ENCODE measurements at places on chromosomes 1 and 21.

- no peak for DNase-seq
These were observed 428.0 kb upstream of the CAMK1G start for GRCh38 chr1:209155546-209155945.

GRCh38 chr1:37999430-38000232 is 5.7 kb downstream of the FHL3 start:
- DNase-seq: no peak

- DNase-seq: no peak
These were observed 290.4 kb downstream of the KCNT2 start for GRCh38 chr1:196317535-196318522.

GRCh38 chr1:198264282-198264681 is 107.5 kb downstream of the NEK7 start:
- no peak for DNase-seq

GRCh38 chr21:37364722-37365121 is 1.9 kb upstream of the DYRK1A start:
- DNase-seq: no peak

DNA sequence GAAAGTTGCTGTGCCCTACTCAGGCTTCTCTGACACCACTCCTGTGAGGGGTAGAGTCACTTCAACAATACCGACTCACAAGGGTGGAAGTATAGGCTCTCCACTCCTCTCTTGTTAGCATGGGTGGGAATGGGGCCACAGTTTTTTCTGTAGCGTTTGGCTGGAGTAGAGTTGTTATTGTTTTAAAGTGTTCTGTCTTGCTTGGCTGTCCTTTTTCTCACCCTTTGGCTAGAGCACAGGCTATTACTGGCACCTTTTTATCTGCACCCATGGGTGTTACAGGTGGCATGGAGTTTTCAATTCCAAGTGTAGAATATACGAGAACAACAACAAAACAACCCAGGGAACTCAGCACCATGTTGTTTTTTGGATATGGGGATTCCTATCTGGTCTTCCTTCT is 74.3 kb upstream of the CD5L start:
- DNase-seq: no peak

DNA sequence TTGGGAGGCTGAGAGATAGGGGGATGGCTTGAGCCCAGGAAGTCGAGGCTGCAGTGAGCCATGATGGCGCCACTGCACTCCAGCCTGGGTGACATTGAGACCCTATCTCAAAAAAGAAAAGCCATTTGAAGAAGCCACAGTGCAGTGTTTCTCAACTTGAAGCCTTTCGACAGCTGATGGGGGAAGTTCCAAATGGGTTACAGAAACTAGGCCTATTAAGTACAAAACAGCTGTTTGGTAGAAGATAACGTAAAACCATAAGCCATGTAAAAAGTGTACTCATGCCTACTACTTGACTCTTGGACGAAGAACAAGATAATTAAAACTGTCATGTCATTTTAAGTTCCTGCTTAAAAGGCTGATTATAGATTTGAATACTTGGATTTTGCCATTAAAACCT is 16.6 kb downstream of the COPA start:
- no peak for DNase-seq

GRCh38 chr1:191618181-191618580 is 540.1 kb upstream of the RGS18 start:
- DNase-seq: no peak

DNA sequence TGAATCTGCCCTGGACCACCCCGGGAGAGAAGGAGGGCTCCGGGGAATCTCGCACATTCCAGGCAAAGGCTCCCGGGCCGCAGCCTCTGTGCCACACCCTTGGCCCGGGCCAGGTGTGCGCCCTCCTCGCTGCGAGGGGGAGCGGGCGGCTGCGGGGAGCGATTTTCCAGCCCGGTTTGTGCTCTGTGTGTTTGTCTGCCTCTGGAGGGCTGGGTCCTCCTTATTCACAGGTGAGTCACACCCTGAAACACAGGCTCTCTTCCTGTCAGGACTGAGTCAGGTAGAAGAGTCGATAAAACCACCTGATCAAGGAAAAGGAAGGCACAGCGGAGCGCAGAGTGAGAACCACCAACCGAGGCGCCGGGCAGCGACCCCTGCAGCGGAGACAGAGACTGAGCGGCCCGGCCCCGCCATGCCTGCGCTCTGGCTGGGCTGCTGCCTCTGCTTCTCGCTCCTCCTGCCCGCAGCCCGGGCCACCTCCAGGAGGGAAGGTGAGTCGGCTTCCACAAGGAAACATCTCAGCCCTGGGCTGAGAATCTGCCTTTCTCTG is at the start of gene LAMC2:
Gene LAMC2, plus strand, starts transcription at position 324 of the 550 bp plus-strand sequence. Its CDS starts 89 bp downstream, at position 413.
- DNase-seq: no peak

DNA sequence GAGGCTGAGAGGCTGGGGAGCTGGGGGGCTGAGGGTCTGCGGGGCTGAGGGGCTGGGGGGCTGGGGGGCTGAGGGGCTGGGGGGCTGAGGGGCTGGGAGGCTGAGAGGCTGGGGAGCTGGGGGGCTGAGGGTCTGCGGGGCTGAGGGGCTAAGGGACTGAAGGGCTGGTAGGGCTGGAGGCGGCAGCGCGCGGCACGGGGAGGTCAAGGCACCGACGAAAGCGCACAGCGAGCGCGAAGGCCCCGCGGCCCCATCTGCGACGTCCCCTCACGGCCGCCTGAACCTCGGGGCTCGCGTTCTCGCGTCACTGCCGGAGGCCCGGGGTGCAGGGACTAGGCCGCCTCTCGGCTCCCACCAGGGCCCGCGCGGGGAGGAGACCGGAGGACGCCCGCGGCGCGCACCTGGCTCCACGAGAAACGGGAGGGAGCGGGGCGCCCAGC is 356 bp downstream of the INTS11 start:
- no peak for DNase-seq

DNA sequence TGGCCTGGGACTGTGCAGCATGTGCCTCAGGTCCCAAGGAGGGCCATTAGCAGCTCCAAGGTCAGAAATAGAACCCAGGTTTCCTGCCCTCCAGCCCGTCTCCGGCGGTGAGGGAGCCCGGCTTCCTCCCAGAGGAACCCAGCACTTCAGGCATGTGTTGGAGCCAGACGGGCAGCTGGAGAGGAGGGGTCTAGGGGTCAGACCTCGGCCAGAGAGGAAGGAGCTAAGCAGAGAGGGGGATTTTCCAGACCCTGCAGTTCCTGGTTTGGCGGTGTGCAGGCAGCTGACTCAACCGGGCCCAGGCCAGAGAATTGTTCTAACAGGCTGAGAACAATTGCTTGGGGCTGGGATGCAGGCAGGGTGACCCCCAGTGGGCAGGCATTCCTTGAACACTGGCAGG is 37.1 kb downstream of the HSPG2 start:
- no peak for DNase-seq

DNA sequence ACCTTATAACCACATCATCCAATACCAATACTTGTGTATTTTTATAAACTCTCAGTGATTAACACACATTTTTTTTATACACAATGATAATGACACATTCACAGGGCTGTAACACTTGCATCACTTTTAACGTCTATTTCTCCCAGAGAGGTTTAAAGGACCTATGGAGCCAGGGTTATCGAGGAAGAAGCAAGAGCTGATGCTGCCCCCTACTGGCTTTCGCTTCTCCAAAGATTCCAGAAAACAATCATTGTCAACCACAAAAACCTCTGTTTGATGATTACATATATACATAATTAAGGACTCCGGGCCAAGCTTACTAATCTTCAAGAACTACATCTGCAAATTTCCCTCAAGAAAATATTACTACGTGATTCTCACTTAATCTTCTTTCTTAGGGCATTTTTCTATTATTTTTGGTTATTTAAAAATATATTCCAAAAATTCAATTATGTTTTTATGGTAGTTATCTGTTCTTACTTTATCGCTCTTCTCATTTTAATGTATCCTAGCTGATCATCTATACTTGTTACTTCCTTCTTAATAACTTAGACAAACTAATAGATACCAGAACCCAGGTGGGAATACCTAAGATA is 214.5 kb downstream of the VAV3 start:
- no peak for DNase-seq

DNA sequence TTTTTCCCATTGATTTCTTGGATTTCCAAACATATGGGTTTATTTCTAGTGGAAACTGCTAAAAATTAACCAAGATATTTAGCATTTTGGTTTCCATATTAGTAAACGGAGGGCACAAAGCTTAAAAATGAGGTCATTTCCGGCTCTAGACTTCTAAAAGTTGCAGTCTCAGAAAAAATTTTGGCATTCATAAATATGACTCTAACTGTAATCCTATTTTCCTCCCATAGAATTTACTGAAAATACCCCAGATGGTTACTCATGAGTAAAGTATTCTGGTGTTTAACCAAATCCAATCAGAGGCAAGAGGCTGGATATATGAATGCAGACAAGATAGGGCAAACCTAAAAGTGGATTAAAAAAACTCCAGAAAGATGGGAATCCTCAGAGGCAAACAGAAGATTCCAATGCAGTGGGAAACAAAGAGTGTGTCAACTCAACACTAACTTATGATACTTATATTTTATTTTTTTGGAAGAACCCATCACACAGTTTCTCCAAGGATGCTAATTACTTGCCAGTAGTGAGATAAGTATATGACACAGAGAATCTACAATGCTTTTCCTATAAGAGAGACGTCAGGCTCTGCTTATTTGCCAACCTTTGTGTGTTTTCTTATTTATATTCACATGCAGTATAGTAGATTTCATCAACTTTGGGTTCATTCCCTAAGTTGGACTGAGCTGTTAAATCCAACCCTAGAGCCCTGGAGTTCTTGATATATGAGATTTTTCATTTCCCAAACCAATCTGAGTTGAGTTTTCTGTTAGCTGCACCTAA is 90.1 kb upstream of the BCL10 start:
- no peak for DNase-seq

Data from left lobe of liver (tissue), 2 donors.